Renal pelvis (tissue), 12 donors: ENCODE measurements at places on chromosomes 2 and 18. TPM values are rescaled to one million over a fixed set of nuclear protein-coding genes. Genes with fewer than 3 reads are reported as not detected.
A peak's percentile ranks its signal among the peaks of the same experiment; 100 is the strongest.

MEIS1 gene
- polyA plus RNA-seq = 117 TPM

PCARE gene
- 0.32 TPM for polyA plus RNA-seq

GRCh38 chr2:21779786-21780185 lies 656.0 kb downstream of the TDRD15 start:
- no peak for DNase-seq

DNA sequence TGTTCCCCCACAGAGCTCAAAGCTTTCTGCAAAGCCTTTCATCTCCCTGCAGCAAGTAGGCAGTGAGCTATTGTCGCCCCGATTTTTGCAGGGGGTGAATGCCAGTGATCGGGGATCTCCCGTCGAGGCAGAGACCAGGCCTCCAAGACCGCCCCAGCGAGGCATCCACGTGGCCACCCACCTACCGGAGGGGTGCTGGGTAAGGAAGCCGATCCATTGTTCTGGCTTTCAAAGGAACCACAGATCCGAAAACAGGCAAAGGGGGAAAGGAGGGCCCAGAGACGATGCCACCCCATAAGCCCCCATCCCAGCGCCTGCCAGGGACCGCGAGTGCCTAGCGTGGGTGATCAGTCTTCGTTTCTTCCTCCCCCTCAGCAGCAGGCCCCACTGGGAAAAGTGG lies 2.4 kb downstream of the ADRA2B start:
- no peak for DNase-seq

GKN2 gene
- not detected for polyA plus RNA-seq

DNA sequence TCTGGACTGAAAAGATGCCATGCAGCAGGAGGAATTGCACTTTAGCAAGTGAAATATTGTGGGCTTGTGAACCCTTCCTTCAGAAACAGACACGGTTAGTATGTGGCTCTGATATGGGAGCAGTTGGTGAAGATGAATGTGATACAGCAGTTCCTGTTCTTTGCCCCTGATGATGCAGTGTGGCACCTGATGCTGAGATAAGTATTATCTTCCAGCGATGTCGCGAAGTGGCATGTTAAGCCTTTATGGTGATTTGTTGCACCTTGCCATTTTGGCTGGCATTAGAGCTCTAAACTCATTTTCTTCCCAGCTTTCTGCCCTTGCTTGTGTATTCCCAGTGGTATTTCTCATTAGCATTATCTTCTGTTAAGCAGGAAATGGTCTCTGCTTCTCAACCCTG lies 441.6 kb upstream of the RAB12 start:
- DNase-seq = no peak

GRCh38 chr18:23406271-23406787 lies 46.8 kb upstream of the RIOK3 start:
- DNase-seq = no peak

DNA sequence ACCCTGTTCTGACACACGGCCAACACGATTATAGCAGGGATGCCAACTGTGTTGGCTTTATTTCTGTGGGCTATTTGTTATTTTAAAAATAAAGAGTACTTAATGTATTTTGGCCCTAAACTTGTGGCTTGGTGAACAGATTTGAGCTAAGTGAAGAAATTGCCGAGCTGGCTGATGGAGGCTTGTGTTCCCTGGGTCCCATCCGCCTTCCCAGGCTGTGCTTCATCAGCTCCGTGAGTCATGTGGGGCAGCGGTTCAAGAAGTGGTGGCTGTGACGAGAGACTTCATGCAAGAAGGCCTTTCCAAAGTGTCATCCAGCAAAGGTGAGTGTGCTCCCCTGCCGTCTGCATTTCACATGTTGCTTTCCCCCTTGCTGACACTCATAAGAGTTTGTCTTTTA lies 73.6 kb upstream of the NCK2 start:
- no peak for DNase-seq

ENOSF1 gene
- 145 TPM for polyA plus RNA-seq

IKZF2 gene
- polyA plus RNA-seq = 7.3 TPM

- DNase-seq = no peak
These were observed 196.1 kb downstream of the ANKRD30B start for GRCh38 chr18:14943967-14944636.

ANKRD36B gene
- polyA plus RNA-seq = 38.8 TPM

- no peak for DNase-seq
These were observed 48.2 kb downstream of the SDC1 start for GRCh38 chr2:20176760-20177159.

- DNase-seq = peak; percentile 78
These were observed 182.6 kb upstream of the HAAO start for GRCh38 chr2:42974721-42975717.

DNA sequence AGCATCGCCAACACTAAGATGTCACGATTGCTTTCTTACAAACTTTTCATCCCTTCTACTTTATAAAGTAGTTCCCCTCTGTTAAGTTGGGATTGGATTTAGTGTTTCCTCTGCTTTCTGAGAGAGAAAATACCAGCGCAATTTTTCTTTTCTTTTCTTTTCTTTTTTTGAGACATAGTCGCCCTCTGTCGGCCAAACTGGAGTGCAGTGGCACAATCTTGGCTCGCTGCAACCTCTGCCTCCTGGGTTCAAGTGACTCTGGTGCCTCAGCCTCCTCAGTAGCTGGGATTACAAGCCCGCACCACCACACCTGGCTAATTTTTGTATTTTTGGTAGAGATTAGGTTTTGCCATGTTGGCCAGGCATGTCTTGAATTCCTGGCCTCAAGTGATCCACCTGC lies 9.0 kb downstream of the RELCH start:
- no peak for DNase-seq

- peak; percentile 83 for DNase-seq
These were observed 311.8 kb downstream of the LNPK start for GRCh38 chr2:175690113-175690837.

DNA sequence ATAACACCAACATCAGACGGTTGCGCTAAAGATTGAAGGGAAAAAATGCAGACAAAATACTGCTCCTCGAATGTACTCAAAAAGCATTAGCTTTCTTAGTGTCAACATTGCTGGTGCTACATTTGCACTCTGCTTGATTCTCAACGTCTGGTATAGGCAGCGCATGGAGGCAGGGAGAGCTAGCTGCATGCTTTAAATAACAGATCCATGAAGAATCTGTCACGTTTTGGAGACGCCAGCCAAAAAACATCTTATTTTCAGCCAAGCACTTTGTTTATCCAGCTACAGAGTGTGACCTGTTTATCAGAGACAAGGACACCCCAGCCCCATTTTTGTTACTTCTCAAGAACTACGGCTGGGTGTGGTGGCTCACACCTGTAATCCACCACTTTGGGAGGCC lies 59.5 kb downstream of the APOB start:
- no peak for DNase-seq

DNA sequence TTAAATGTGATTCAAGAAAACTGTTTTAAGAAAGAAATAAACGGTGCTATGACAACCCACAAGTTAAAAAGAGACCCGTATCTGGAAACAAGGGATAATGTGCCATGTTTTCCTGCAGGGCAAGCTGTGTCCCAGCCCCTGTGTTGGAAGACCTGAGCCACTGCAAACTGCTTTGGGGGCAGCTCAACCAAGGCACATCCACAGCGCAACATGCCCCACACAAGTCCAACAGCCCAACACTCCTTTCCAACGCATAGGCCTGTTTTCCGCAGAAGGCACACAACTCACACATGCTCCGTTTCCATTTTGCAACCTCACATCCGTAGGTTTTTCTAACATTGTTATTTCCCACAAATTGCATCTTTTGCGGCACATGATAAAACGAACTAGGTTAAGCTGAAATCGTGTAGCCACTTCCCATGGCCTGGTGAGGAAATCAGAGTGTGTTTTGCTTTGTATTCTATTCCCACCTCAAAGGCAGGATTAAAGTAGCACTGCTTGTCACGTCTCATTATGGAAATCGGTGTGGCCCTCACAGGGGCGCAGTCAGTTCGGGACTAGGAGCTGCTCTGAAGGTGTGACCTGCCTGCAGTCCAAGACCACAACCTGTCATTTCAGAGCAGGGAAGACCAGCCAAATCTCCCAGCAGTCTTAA lies 50.5 kb upstream of the ZNF516 start:
- DNase-seq = no peak

TMEM200C gene
- polyA plus RNA-seq = 2.3 TPM

DNA sequence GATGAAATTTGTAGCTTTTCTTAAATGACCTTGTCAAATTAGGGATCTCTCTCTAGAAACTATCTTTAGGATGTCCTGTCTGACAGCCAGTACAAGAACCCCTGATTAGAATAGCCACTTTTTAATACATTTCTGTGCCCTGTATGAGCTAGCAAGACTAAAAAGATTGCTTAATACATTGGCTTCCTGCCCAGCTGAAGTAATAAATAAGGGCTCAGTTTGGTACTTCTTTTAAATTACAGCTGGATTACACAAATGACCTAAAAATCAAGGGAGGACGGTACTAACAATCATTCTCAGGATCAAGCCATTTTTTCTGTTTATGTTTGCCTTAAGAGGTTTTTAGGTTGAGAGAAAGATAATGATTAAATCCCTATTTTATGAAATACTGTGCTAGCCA lies 11.6 kb upstream of the OLA1 start:
- peak; percentile 35 for DNase-seq

C2orf80 gene
- 0.32 TPM for polyA plus RNA-seq

GRCh38 chr18:76456823-76457222 lies 38.2 kb downstream of the ZNF516 start:
- no peak for DNase-seq

SRD5A2 gene
- polyA plus RNA-seq = 0.10 TPM

- DNase-seq = peak; percentile 47
These were observed 404.7 kb upstream of the CDH2 start for GRCh38 chr18:28581521-28582071.

ESPNL gene
- 3.6 TPM for polyA plus RNA-seq

GRCh38 chr2:122433123-122433754 lies 677.8 kb downstream of the TSN start:
- peak; percentile 19 for DNase-seq

ARHGAP28 gene
- polyA plus RNA-seq = 65.5 TPM

- peak; percentile 20 for DNase-seq
These were observed 14.2 kb downstream of the SIGLEC15 start for GRCh38 chr18:45839414-45840395.

DNA sequence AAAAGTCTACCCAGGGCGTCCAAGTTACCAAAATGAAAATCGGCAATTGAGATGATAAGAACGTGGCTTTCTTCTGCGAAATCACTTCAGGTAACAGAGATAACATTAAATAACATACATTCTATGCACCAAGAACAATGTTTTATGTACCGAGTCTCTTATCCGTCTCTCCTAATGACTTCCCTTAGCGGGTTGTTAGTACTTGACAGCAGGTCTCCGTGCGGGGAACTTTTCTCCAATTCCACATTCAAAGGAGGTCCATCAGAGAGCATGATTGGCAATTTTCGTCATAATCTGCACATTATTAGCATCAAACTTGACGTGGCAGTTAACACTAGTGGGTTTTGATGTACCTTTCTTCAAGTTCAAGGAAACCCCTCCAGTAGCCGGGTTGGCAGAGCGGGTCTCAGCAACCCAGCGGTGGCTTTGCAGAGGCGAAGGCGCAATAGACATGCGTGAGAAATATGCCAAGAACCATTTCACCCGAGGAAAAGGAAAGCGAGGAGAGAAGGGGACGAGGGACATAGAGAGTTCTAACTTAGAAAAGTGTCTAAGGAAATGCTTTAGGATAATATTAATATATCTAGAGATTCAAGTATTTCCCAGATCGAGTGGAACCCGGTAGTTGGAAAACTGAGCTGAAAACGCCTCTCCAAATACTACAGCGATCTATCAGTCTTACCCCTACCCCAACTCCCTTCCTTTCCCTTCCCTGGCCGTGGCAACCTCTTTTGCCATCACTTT lies 5.0 kb downstream of the EVX2 start:
- DNase-seq = no peak

DNA sequence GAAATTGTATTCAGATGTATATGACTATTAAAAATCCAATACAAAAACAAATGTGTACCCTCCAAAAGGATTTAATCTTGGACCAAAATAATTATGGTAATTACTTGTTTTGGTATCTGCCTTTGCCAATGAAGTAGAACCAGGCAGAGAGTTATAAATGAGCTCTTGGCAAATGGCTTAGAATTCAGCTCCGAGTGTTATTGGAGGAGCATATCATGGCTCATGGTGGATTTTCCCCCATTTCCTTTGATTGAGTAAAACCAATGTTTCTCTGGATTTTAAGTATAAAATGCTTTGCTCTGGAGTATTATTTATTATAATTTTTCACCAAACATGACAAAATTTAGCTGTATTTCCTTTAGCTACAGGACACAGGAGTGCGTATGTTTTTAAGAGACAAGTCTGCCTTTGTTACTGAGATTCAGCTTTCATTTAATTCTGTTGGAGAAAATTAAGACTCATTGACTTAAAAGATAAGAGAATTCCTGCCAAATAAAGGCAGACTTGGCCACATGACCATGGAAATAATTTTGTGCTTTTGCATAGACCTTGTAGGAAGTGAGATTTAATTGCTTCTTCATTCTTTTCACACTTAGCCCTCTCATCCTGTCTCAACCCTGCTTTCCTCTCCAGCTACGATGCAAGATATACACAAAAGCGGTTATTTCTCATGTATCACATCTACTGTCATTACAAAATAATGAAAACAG lies 281.0 kb upstream of the SOX11 start:
- DNase-seq = no peak

DNA sequence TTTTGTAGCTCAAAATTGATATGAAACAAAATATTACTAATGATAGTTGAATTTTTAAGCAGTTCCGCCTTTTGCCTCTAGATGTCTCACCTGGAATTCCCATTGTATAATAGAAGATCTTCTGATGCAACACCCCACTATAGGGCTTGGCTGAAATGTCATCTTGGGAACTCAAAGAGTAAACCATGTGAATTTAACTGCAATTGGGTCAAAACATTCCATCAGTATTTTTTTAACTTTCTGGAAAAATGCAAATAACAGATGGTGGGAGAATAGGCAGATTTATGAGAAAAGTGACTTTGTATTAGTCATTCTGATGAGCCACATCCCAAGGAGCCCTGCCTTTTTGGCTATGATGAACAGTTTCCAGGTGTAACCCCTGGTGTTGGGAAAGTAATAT lies 489.9 kb downstream of the NYAP2 start:
- DNase-seq = peak; percentile 15

DNA sequence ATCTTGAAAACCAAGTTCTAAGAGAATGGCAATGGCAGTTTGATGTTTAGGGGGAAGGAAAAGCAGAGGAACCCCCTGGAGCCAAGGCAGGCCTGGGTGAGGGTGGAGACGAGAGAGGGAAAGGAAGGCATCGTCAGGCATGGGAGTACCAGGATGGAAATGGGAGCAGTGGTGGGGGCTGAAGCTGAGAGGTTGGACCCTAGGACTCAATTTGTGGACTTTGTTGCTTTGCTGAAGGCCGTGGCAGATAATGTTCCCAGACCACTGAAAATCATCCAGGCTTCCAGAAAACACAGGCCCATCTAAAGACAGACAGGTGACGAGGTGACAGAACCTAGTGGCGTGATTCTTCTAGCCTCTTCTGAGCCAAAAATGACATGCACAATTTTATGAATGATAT lies 4.9 kb downstream of the NPAS2 start:
- DNase-seq = no peak

WDSUB1 gene
- polyA plus RNA-seq = 26.9 TPM
